ENCODE measurements at places on chromosomes 1 and 21. TPM values are rescaled to one million over a fixed set of nuclear protein-coding genes. Genes with fewer than 3 reads are reported as not detected.

Gene NEGR1
- 0.05 TPM for total RNA-seq

Gene AMY1C
- total RNA-seq = not detected

GRCh38 chr21:21851657-21852056 lies 853.4 kb downstream of the NCAM2 start:
- DNase-seq = no peak

- DNase-seq = no peak
Observed at GRCh38 chr1:24803987-24804530, 58.8 kb downstream of the CLIC4 start.

GRCh38 chr1:14522077-14522925 lies 76.2 kb upstream of the KAZN start:
- no peak for DNase-seq

Gene CRP
- 1.3 TPM for total RNA-seq

GRCh38 chr1:185917646-185918045 lies 183.5 kb downstream of the HMCN1 start:
- no peak for DNase-seq

DNA sequence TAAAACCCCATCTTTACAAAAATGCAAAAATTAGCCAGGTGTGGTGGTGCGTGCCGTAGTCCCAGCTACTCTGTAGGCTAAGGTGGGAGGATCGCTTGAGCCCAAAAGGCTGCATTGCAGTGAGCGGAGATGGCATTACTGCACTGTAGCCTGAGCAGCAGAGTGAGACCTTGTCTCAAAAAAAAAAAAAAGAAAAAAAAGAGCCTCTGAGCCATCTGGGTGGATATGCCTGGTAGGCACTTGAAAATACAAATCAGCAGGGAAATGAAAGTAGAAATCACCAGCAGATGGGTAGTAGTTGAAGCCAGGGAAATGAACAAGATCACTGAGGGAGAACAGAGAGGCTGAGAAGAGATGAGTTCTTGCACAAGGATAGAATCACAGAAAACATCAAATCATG lies 131.0 kb upstream of the HMCN1 start:
- DNase-seq = no peak

GRCh38 chr1:63686696-63687095 lies 87.1 kb upstream of the ROR1 start:
- no peak for DNase-seq

- DNase-seq = no peak
Observed at GRCh38 chr1:209433649-209434031, 149.9 kb upstream of the CAMK1G start.

Gene C1QTNF12
- 6.9 TPM for total RNA-seq

Gene HMCN1
- total RNA-seq = 0.59 TPM

DNA sequence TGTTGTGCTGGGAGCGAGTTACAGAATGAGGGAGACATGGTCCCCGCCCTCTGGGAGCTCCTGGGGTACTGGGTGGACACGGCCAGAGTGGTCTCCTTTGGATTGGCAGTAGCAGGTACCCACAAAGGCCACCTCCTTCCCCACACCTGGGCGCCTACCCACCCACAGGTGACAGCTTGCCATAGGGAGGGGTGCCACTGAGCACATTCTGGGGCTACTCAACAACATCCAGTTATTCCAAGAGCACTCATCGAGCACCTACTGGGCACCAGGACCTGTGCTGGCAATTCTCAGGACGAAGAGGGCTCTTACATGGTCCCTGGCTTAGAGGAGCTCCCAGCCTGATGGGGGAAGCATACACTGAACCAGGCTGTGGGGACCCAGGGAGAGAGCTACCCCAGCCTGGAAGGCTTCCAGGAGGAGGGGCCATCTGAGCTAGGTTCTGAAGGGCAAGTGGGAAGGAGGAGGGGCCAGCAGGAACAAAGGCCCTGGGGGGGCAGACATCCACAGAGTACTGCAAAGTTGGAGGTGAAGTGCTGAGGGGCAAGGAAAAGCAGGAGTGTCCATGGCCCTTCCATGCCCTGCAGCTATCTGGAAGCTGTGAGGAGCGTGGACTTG lies 22.0 kb downstream of the MRPL37 start:
- no peak for DNase-seq

GRCh38 chr1:183473217-183473536 lies 878 bp downstream of the SMG7 start:
- no peak for DNase-seq

DNA sequence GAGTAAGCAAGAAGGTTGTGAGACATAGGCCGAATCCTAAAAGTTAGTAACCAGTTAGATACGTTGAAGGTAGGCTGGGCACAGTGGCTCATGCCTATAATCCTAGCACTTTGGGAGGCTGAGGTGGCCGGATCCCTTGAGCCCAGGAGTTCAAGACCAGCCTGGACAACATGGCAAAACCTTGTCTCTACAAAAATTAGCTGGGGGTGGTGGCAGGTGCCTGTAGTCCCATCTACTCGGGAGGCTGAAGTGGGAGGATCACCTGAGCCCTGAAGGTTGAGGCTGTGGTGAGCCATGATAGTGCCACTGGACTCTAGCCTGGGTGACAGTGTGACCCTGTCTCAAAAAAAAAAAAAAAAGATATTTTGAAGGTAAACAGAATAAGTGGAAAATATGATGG lies 1.5 kb upstream of the PARP1 start:
- DNase-seq = no peak

DNA sequence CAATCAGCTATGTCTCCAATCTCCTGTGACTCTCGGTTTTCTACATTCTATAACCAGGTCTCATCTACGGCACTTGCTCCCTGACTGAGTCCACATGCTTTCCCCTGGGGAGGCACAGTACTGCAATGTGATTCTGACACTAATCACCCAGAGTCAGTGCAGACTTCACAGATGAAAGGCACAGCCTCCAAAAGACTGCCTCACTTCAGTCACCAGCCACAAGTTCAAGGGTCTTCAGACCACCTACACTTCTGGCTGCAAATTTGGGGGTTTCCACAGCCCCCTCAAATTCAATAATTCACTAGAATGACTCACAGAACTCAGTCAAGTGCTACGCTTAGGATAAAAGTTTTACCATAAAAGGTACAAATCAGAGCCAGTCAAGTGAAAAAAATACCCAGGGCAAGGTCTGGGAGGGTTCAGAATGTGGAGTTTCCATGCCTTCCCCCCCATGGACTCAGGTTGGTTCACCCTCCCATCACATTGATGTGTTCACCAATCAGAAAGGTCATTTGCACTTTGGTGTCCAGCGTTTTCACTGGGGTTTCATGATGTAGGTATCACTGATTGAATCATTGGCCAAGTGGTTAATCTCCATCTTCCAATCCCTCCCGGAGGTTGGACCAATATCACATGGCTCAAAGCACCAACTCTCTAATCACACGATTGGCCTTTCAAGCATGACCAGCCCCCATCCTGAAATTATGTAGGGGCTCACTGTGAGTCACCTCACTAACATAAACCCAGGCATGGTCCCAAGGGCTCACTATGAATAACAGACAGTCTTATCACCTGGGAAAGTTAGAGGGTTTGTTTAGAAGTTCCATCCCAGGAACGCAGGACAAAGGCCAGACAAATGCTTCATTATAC lies 182.9 kb upstream of the CAMK1G start:
- DNase-seq = no peak

Gene OPTC
- not detected for total RNA-seq

Gene C1orf87
- not detected for total RNA-seq

Gene CNR2
- total RNA-seq = 0.05 TPM

DNA sequence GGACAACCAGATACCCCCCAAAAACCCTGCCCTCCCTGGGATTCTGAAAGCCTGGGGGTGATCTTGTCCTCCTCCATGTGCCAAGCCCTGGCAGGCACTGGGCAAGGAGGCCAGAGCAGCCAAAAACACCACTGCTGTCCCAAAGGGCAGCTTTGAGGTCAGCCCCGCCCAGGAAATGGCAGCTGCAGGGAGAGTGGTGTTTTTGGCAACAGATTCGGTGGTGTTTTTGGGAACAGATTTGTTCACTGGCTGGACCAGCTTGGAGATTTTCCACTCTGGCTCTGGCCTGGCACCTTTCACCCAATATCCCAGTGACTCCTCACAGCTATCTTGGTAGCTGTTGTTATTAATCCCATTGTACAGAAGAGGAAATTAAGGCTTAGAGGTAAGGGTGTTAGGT lies 34.7 kb downstream of the LRP8 start:
- DNase-seq = no peak

GRCh38 chr1:54805466-54805865 lies 4.3 kb upstream of the TTC22 start:
- DNase-seq = no peak

Gene KHDRBS1
- 215 TPM for total RNA-seq

GRCh38 chr1:160911441-160911840 lies 26.5 kb upstream of the ITLN1 start:
- no peak for DNase-seq

DNA sequence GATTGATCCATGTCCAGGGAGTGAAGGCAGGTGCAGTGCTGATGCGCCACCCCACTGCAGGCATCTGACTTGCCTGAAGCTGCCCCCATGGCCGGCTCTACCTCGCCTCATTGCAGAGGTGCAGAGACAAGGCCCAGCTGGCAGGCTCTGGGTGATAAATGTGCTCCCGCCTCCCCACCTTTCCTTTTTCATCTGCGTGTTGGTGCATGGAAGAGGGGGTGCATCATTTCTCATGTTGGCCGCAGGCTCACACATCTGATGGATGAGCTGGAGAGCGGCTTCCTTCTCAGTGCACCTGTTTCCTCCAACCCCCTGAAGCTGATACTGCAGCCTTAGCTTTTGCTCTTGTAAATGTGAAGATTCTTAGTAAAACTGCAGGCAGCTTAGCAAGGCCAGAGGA lies 306.0 kb upstream of the KAZN start:
- DNase-seq = no peak

Gene TLR5
- 1.2 TPM for total RNA-seq

GRCh38 chr1:89603651-89604413 lies 29.1 kb upstream of the LRRC8C start:
- no peak for DNase-seq

- no peak for DNase-seq
Observed at GRCh38 chr1:117629625-117630422, 24.0 kb downstream of the TENT5C start.

DNA sequence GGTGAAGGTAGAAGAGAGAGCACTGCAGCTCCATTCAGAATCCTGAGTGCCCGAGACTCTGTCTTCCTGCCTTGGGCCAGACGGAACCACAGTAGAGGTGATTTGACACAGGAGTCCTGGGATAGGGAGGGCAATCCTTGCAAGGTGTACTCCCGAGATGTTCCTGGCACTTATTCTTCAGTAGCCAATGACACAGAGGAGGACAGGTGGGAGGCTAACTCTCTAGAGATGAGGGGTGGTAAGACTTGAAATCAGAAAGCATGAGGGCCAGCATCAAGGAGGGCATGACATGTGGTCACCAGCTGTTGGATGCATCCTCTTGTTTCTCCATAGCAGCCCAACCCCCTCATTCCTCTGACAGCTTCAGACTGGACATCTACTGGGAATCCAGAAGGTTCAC lies 56.3 kb downstream of the CSMD2 start:
- DNase-seq = no peak

- peak; percentile 40 for DNase-seq
Observed at GRCh38 chr1:42765832-42766740, 742 bp downstream of the P3H1 start.

DNA sequence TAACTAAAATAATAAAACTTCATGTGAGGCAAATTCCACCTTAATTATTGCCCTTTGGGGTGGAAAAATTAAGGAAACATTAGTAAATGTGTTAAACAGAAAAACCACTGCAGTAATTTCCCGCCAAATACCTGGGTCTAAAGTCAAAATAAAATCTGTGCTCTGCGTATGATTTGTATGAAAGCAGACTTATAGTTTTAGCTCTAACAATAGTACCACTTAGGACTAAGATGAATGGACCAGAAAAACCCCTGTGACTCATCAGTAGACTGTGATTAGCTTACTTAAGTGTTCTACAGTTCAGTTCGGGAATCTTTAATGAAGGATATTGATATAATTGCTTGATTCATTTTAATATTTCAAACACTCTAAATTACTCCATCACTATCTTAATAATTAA lies 23.3 kb upstream of the C1orf105 start:
- no peak for DNase-seq

GRCh38 chr1:92940541-92940940 lies 20.7 kb downstream of the DIPK1A start:
- no peak for DNase-seq

DNA sequence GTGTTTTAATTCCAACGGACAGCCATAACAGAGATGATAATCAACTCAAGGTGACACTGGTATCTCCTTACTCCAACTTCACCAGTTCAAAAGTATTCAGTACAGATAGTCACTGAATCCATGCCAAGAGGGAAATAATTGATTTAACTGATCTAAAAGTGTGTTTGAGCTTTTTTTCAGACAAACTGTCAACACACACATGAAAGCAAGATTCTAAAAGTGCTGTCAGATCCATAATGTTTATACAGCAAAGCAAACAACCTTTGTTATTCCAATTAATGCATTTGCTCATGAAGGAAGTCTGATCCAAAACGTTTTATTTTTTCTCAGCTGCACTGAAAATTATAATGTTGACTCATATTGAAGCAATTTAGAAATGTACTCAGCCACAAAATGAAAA lies 5.9 kb upstream of the PRKAA2 start:
- no peak for DNase-seq

Gene ADAMTS4
- total RNA-seq = not detected

Gene PIK3C2B
- 17.4 TPM for total RNA-seq

GRCh38 chr1:21149430-21149854 lies 27.3 kb downstream of the EIF4G3 start:
- peak; percentile 6 for DNase-seq

Gene HTR6
- 0.57 TPM for total RNA-seq

GRCh38 chr1:87143413-87144135 lies 185.1 kb upstream of the LMO4 start:
- DNase-seq = no peak

Gene PTPRC
- 1.2 TPM for total RNA-seq

Gene NTMT2
- not detected for total RNA-seq

- peak; percentile 63 for DNase-seq
Observed at GRCh38 chr1:186188004-186188539, 187.0 kb downstream of the TPR start.

DNA sequence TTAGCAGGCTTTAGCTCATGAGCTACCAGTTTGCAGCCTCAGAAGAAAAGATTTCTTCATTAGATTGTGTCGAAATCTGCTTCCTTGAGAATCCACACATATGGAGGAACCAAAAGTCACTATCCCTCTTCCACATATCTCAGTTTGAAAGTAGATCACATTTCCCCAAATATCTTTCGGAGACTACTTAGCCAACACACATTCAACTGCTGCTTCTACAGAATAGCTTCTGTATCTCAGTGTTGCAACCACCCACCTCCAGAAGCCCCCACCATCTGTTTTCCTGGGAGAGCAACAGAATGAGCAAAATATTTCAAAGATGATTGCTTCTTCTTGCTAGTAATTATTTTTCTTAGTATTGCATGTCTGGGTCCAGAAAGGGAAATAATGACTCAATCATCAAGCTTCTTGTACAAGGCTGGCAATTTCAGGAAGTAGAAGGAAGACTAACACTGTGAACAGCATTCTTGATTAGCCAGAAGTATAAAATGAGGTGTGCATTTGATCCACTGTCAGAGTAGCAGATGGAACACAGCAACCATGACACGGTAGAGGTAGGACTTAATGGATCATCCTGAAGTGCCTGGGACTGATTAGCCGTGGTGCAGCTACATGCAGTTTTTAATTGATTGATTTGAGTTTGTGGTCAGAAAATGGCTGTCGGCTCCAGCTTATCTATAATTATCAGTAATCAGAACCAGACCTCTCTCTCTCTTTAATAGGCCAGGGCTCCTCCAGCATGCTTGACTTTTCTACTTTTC lies 24.9 kb downstream of the ZC3H11B start:
- no peak for DNase-seq

Gene SLC9C2
- not detected for total RNA-seq

All from HCT116 (cell line).